Liver (tissue), 10 donors: ENCODE measurements at places on chromosomes 7 and 10. TPM values are rescaled to one million over a fixed set of nuclear protein-coding genes. Genes with fewer than 3 reads are reported as not detected.

DNA sequence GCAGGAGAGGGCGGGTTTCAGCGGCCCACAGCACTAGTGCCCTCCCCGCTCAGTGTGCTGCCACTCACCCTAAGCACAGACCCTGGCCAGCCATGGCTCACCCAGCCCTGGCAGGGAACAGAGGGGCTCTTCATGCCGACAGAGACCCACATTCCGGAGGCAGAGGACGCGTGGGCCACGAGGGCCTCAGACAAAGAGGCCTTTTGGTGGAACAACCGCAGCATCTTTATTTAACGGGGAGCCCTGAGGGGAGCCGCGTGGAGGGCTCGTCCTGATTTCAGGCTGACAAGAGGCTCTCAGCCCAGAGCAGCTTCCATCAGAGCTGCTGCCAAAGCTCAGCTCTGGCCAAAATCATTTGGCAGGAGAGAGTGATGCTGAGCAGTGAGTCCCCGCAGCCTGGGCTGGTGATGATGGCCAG, 127.8 kb downstream of the SH3PXD2A start:
- no peak for DNase-seq

- no peak for DNase-seq
These were observed 101.1 kb downstream of the RAB11FIP2 start for GRCh38 chr10:117945651-117946050.

DNA sequence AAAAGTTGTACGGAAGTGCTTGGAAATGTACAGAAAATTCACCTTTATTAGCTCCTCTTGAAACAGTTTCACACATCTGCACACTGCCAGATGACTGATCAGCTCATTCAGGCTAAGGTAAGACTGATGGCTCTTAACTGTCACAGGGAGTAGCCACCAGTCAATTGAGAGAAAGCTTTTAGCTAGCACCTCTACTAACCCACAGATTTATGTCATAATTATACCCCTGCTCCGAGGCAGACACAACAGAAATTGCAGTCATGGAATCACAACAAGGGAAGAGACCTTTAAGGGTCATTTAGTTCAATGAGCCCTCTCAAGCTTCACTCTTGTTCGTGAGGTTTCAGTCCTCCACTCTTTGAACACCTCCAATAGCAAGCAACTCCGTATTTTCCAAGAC, 235.4 kb downstream of the TRIL start:
- no peak for DNase-seq

DNA sequence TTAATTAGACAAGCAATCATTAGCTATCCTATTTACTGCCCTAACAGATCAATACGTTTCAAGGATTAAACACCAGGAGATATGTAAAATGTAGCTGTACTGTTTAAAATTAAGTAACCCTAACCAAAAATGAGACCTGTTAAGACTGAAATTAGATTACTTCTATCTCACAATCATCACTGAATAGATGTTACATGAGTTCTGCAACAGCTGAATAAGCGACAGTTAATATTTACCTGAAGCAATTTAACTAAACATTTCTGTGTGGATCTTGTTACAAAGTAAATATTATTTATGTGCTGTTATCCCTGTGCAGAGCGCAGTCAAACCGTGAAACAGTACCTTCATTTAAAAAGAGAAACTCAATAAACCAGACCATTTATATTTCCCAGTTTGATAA, 122.5 kb downstream of the RELN start:
- no peak for DNase-seq

Gene SYPL1
- total RNA-seq: 26.5 TPM

GRCh38 chr7:117123311-117123926, 170.1 kb downstream of the ST7 start:
- DNase-seq: no peak

DNA sequence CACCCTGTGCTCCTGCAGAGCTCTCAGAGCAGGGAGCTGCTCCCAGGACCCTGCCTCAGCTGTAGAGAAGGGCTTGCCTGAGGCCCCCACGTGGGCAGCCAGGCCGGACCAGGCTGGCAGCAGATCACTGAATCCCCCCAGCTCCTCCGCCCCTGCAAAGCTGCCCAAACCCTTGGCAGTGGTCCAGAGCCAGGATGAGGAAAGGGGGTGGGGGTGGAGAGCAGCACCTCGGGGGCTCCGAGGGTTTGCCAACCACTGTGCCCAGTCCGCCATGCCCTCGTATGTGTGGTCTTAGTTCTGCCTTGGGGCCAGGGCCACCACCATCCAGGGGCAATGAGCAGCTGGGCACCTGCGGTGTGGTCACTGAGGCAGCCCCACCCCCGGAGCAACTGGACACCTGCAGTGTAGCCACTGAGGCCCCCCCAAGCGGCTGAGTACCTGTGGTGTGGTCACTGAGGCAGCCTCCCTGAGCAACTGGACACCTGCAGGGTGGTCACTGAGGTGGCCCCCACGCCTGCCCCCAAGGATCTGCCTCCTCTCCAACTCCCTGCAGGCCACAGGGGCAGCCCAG, 90.8 kb downstream of the TCERG1L start:
- DNase-seq: no peak

Gene PDE6C
- total RNA-seq: not detected

Gene GIMAP8
- total RNA-seq: 9.4 TPM

Gene PIK3CG
- 2.2 TPM for total RNA-seq

- DNase-seq: no peak
These were observed 13.5 kb downstream of the MYOF start for GRCh38 chr10:93468461-93469213.

DNA sequence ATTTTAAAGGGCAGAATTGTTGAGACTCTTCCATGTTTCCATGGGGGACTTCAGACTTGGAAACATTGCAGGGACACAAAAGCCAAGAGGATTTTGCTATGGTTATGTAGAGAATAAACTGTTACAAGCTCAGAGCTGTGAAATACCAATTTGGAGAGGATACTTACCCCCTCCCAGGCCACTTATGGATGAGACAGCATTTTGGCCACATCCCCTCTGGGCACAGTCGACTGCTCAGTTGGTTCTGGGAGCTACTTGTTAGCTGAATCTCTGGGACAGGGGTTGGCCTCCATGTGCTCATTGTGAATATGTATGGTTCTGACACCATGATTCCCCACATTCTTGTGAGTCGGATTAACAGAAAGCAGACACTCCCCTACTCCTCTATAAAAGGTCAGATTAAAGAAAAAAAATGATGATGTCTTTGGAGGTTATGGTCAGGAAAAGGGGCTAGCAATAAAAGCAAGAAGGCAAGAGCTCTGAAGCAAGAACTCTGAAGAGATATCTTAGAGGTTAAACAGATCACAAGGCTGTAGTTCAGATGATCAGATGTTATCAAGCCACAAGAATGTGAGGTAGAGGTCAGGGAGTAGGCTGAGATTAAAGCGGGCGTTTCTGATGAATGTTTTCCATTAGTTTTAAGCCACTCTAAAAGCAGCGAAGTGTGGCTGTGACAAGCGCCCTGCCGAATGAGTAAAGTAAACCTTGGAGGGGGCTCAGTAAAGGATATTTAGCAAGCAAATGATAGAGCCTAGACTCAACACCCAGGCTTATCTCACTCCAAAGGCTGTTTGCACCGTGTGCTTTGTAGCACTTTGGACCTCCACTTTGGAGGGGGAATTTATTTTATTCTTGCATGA, 17.2 kb downstream of the STAMBPL1 start:
- no peak for DNase-seq

- no peak for DNase-seq
These were observed 23.3 kb downstream of the SLC13A4 start for GRCh38 chr7:135704698-135705097.

- DNase-seq: no peak
These were observed 538.7 kb downstream of the DNAJB6 start for GRCh38 chr7:157875230-157876179.

DNA sequence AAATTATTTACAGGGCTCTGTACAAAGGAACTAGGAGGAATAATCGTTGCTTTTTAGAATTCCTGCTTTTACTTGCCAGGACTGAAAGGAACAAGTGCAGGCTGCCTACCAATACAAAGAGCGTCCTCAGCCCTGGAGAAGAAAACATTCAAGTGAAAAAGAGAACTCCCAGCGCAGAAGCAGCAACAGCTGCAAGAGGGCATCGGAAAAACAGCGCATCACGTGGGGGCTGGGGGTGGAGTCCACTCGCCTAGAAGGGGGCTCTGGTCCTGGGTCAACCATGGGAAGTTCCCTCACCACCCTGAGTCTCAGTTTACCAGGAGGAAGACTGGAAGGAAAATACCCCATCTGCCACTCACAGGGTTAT, 385 bp upstream of the C10orf90 start:
- DNase-seq: no peak

Gene ZNF394
- total RNA-seq: 18.3 TPM

GRCh38 chr7:28224675-28225074, 44.1 kb upstream of the JAZF1 start:
- DNase-seq: no peak

- DNase-seq: no peak
These were observed 12.8 kb downstream of the NOS3 start for GRCh38 chr7:151003572-151003971.

DNA sequence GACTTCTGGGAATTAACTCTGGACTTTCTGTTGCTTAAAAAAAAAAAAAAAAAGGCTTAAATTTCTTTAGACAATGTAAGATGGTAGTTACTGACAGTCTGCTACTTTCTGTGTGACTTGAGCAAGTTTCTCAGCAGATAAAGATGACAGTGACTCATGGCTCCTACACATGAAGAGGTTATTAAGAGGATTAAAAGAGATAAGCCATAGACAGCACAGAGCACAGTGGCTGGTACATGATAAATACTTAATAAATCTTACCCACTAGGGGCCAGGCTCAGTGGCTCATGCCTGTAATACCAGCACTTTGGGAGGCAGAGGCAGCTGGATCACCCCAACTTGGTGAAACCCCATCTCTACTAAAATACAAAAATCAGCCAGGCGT, 174.8 kb downstream of the JAZF1 start:
- DNase-seq: no peak
